Renal pelvis (tissue), 12 donors: ENCODE measurements at places on chromosomes 5 and 9.

DNA sequence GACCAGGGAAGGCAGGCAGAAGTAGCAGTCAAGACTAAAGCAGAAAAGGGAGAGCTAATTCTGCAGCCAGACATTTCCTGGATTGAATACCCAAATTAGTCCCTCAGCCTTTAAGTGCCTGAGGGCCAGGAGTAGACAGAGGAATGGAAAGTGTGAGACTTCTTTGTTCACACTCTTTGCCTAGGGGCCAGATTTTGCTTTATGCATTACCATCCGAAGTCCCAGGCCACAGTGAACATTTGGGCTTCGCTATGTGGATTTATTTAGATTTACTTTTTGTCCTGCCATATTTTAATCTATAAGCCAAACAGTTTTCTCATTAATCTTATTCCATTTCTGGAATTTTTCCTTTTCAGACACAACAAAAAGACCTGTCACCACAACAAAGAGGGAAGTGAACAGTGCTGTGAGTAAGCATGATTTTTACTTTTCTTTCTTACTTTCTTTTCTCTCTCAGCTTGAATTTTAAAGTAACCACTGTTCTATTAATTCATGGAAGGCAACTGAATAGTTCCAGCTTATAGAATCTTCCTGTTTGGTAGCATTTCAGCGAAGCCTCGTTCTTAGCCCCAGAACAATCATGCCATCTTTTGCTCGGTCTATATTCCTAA lies 52.6 kb downstream of the PDCD1LG2 start:
- DNase-seq, result no peak

DNA sequence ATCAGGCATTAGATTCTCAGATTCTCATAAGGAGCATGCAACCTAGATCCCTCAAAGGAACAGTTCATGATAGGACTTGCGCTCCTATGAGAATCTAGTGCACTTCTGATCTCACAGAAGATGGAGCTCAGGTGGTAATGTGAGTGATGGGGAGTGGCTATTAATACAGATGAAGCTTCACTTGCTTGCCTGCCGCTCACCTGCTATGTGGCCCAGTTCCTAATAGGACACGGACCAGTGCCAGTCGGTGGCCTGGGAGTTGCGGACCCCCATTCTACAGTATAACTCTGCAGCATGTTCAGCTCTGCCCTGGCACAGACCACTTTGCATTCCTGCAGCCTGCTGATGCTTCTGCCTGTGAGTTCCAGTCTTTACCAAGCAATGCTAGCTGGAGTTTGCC lies 581.3 kb upstream of the KLF4 start:
- no peak for DNase-seq

GRCh38 chr5:95915999-95916686 lies 45.5 kb downstream of the ELL2 start:
- no peak for DNase-seq

DNA sequence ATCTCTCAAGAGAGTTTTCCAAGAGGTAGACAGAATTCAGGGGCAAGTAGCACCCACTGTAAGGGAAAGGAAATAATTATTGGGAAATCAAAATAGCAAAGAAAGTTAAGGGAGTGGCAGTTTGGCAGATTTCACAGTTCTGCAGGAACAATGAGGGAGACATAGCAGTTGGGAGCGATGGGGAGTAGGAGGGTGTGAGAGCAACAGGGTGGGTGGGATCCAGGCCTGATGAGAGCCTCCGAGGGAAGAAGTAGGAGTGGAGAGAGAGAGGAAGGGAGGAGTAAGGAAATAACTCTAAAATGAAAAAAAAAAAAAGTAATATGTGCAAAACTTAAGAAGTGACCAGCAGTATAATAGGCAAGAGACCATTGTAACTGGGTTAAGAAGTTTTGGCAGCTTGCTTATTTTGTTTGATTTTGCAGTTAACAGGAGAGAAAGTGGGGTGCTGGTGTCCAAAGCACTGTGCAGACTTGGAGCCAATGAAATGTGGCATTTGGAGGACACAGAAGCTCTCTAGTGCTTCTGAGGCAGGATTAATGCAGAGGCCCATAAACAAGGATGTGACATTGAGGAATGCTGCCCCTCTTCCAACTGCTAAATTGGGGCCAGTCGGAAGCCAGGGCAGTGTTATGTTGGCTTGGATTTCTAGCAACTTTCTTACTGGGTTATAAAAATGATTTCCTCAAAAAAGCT lies 10.2 kb downstream of the TNFAIP8 start:
- DNase-seq, result no peak

GRCh38 chr5:55904152-55904551 lies 53.0 kb downstream of the IL31RA start:
- DNase-seq, result no peak

DNA sequence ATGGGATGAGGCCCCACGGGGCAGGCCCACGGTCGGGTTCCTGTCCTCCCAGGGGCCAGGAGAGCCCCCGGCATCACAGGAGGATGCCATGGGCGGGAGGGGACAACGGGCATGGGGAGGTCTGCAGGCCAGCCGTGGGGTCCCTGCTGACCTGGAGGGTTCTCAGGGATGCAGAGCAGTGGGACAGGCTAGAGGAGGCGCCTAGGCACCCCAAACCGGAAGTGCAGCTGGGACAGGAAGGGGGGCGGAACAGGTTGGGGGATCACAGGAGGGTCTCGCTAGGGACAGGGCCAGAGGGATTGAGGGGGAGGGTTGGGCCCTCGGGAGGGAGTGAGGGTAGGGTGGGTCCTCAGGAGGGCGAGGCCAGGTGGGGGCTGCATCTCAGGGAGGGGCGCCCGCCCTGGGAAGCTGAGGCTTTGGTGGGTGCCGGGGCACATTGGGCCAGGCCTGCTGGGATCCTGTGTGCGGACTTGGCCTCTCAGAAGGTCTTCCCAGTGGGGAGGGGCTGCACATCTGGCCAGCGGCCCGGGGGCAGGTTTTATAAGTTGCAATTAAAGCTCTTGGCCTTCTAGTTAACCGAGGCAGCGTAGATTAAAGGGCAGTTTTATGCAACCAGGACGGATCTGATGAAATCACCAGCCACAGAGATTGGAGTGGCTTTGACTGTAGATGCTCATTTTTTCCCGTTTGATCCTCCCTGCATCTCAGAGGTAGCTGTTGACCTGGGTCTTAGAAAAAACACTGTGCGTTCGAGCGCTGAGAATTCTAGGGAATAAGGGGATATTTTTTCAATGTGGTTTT lies 20.1 kb downstream of the NKD2 start:
- no peak for DNase-seq

DNA sequence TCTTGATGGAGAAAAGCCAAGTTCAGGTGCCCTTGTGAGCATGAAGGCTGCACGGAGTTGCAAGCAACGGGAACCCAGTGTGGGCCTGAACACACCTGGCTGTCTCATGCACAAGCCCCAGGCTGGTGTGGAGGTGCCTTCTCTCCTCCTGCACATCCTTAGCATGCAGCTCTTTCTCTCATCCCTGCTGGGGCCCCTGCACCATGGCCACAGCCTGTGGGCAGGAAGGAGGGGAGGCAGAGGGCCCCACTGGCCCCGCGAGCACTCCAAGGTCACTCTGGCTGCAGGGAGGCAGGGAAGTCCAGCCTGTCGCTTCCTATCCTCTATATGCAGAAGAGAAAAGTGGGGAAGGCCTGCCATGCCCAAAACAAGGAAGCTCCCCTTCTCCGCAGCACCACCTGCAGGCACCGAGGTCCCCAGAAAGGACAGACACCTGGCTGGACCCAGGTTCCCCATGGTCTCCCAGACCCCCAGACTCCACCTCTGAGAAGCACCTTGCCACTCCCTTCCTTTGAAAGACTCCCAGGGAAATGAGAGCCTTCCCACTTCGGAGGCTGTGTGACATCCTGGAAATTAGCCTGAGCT lies 18.6 kb downstream of the STKLD1 start:
- DNase-seq, result no peak

- no peak for DNase-seq
Measured at GRCh38 chr5:174239718-174240117, 194.2 kb downstream of the NSG2 start.

DNA sequence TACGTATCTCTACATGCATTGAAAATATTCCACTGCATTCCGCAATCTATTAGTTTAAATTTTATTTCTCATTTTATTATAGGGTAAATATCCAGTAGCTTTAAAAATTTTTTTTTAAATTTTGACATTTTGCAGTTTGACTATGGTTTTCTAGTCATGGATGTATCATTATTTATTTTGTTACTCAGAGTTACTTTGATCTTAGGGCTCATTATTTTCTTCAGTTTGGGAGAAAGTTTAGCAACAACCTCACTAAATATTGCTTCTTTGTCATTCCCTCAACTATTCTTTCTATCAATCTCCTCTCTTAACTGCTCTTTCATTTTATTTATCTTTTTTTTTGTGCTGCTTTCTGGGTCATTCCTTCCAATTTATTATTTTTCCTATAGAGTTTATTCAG lies 100.5 kb upstream of the SLCO6A1 start:
- DNase-seq, result no peak

DNA sequence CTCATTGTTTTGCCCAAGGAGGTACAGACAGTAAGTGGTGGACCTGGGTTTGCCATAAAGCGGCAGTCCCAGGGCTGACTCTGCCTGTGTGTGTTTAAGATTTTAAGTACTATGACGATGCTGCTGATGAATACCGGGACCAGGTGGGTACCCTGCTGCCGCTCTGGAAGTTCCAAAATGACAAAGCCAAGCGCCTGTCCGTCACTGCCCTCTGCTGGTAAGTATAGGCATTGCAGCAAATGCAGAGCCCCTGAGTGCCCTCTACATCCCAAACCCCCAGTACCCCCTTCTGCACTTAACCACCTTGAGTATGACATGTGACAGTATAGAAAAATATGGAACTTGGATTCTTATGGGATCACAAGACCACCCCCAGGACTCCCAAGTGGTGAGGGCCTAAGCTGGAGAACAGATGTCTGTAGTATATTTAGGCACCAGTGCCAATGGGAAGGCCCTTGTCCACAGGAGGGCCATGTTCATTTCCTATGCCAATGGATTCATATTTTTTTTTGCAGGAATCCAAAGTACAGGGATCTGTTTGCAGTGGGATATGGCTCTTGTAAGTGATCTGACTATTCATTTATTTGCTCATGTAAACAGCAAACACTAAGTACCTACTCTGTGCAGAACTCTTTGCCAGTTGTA lies 22.0 kb downstream of the ENHO start:
- no peak for DNase-seq

- no peak for DNase-seq
Measured at GRCh38 chr9:30519166-30519565, 1865.3 kb upstream of the ACO1 start.

DNA sequence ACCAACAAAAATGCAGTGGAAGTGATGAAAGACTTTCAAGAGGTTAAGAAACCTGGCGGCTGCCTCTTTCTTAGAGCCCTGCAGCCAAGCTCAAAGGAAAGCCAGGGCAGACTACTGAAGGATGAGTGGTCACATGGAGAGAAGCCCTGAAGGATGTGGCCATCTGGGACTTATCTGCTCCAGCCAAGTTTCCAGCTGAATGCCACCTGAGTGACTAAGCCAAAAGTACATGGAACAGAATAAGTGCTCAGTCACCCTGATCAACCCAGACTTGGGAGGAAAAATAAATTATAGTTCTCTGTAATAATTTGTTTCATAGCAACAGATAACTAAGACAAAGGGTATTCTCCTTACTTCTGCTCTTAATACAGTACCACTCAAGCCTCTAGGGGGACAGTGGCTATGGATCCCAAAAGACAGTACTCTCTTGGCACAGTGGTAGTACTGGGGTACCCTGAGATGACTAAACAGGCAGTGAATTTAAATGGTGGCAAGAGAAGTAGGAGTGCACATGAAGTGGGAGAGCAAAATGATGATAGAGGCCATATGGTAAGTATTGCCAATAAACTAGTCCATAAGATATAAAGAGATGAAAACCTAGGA lies 182.3 kb downstream of the ELAVL2 start:
- no peak for DNase-seq

- DNase-seq, result no peak
Measured at GRCh38 chr5:118882666-118883065, 105.7 kb downstream of the DTWD2 start.
